ENCODE measurements at places on chromosomes 4 and X.

- no peak for DNase-seq
These were observed 49.2 kb downstream of the CDS1 start for GRCh38 chr4:84632092-84632491.

- no peak for DNase-seq
These were observed 270.1 kb upstream of the LDB2 start for GRCh38 chr4:17168571-17168970.

- no peak for DNase-seq
These were observed 14.3 kb upstream of the PNPLA4 start for GRCh38 chrX:7941390-7942042.

- DNase-seq: no peak
These were observed 247.7 kb downstream of the ANKRD50 start for GRCh38 chr4:124464836-124465235.

DNA sequence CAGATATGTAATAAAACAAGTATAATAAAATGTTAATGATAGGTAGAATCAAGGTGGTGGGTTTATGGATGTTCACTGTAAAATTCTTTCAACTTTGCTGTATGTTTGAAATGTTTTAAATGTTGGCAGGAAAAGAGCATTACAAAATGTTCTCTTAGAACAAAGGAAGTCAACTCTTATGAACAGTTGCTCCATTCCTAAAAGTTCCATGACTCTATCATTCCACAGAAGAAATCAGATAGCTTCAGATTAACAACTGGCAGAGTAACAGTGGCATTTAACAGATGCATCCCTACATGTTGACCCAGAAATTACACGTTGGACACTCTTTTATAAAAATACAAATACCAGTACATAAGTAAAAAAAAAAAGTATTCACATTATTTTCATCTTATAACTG lies 2023.7 kb downstream of the ARAP2 start:
- no peak for DNase-seq

DNA sequence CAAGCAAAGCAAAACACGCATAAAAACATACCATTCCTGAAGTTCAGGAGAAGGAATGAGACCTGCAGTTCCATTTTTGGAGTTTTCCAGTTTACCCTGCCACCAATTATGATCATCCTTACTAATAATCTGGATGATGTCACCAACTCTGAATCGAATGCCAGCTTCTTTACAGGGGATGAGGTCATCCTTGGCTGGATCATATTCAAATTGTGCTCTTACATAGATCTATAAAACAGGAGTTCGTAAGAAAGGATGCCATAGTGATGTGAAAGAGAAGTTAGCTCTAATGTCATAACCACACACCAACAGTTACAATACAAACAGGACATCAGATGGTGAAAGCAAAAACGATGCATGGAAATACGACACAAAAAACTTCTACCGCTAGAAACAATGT lies 106.5 kb downstream of the NYX start:
- no peak for DNase-seq

DNA sequence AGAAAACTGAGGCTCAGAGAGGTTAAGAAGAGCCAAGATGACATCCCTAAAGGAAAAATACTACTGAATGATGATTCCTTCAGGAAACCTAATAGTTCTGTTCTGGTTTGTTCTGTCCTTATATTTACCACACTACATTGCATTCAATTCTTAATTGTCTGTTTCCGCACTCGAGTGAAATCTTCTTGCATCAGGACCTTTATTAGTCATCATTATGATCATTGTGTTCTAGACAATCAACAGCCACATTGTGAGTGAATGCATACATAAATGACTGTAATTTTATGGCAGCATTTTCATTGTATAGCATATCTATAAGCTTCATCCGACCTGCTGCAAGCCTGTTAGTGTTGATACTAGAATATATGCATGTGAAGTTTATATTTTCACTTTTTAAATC lies 156.7 kb upstream of the FAM241A start:
- no peak for DNase-seq

- no peak for DNase-seq
These were observed 6.5 kb downstream of the TMEM150C start for GRCh38 chr4:82555276-82555675.

- DNase-seq: no peak
These were observed at the start of gene SLITRK2 for GRCh38 chrX:145817331-145818185. SLITRK2 (plus strand) TSS chrX:145817829; CDS start chrX:145822426, 4,597 bp downstream.

- no peak for DNase-seq
These were observed 688.0 kb downstream of the PCDH7 start for GRCh38 chr4:31408121-31408520.

GRCh38 chr4:171847751-171848150 lies 34.5 kb downstream of the GALNTL6 start:
- no peak for DNase-seq

- DNase-seq: no peak
These were observed 90.3 kb downstream of the COMMD8 start for GRCh38 chr4:47373174-47373573.

DNA sequence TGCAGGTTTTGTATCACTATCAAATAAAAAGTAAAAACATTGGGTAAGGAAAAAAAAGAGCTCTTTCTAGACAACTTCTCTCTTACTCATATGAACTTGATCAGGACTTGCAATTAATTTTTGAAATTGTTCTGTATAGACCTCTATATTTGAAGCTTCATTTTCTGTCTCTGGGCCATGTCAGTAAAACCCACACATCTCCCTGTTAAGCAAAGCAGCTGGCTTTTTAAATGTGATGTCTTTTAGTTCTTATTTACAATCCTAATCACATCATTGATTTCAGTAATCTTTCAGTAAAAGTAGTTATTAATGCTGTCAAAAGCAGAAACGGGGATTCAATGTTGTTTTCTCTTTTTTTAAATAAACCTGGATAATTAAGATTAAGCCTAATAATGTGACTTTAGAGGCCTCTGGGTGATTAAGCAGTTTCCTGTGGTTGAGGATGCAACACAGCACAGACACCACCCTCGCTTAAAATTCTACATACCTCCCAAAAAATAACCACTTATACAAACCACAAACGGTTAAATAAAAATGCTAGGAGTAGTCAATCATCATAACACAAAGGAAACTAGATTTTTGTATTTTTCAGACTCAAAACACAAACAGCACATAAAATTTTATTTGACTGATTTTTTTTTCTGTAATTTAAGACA lies 5.2 kb upstream of the PCDH10 start:
- DNase-seq: no peak

GRCh38 chr4:76716658-76717057 lies 181.3 kb downstream of the SOWAHB start:
- DNase-seq: no peak

DNA sequence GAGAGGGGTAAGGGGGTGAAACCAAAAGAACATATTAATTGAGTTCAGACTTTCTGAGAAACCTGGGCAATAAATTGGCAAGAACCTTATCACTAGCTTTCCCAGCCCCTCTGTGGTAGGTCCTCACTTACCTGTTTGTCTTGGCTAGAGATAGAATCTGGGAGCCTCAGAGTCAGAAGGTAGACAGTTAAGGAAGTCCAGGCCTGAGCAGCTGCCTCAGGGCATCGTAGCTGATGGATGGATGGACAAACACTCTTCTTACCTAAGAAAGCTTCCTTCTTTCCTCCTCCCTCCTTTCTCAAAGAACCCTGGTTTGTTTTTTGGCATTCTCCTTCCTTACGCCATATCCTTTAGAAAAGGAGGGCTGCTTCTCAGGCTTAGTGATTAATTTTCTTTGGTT lies 24.4 kb downstream of the FRAS1 start:
- DNase-seq: no peak

GRCh38 chr4:76458825-76459224 lies 23.8 kb downstream of the SHROOM3 start:
- no peak for DNase-seq

GRCh38 chr4:183256756-183257385 lies 63.2 kb downstream of the CLDN22 start:
- DNase-seq: peak; percentile 11

GRCh38 chr4:102758241-102759160 lies 2.3 kb downstream of the MANBA start:
- DNase-seq: no peak

GRCh38 chr4:7087036-7087435 lies 19.2 kb upstream of the GRPEL1 start:
- no peak for DNase-seq
